ENCODE measurements at places on chromosomes 13 and 19.

GRCh38 chr19:35419046-35419445 is 29.0 kb upstream of the FFAR2 start:
- H3K4me3 ChIP-seq: no peak overlapping the region
- H3K27ac ChIP-seq: no peak overlapping the region
- H3K4me1 ChIP-seq: no peaks in the 10 kb centered on the region
- no peaks in the 10 kb centered on the region for H3K36me3 ChIP-seq
- peaks cover 62% of the 10 kb centered on the region for H3K27me3 ChIP-seq

DNA sequence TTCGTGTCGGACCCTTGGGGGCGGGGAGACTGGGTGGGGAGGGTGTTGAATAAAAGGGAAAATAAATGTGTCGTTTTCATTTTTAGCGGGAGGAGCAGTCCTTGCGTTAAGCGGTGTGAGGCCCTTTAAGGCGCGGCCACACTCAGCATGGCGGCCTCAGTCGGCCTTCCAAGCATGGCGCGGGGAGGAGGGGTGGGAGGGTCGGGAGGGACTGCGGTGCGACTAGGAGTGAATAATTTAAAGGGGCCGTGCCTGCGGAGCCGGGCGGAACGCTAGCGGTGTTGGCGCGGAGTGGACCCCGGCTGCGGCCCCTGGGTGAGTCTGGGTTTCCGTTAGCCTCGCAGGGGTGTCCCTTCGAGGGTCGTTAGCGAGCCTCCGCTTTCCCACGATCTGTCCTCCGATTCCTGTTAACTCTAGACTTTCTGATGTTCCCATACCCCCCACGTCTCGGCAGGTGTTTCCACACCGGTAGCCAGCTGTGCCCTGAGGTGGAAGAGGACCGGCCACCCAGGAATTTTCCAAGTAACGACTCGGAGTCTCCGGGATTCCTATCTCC is 1.5 kb upstream of the PNPLA6 start:
- peak; percentile 90 for DNase-seq
- H3K4me3 ChIP-seq: peak overlapping the region; percentile 94
- H3K4me1 ChIP-seq: peaks cover 25% of the 10 kb centered on the region
- no peaks in the 10 kb centered on the region for H3K27me3 ChIP-seq

DNA sequence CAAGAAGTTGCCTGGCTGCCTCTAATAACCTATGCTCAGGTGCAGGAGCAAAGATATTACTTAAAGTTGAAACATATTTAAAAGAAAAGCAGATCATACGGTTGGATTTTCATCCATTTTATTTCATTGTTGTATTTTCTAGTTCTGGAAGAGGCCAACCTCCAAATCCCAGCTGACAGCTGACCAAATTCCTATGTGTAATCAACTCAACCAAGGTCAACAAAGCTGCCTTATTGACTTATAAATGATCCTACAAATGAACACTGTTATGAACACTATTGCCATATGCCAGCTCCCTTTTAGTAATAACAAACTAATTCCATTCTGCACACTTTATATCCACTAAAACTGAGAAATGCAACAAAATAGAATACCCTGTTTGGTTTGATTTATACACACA is 1537.4 kb downstream of the SLITRK1 start:
- DNase-seq: no peak
- H3K27ac ChIP-seq: no peak overlapping the region
- H3K4me3 ChIP-seq: no peak overlapping the region

- no peak overlapping the region for H3K27ac ChIP-seq
- H3K4me3 ChIP-seq: no peak overlapping the region
- H3K27me3 ChIP-seq: peaks cover 16% of the 10 kb centered on the region
- DNase-seq: no peak
These were observed 141.4 kb downstream of the KCNRG start for GRCh38 chr13:50156561-50157127.

- no peaks in the 10 kb centered on the region for H3K36me3 ChIP-seq
- no peaks in the 10 kb centered on the region for H3K4me1 ChIP-seq
- H3K4me3 ChIP-seq: no peak overlapping the region
- DNase-seq: no peak
- peaks cover 12% of the 10 kb centered on the region for H3K27me3 ChIP-seq
- no peak overlapping the region for H3K27ac ChIP-seq
These were observed 140.8 kb downstream of the SHISA2 start for GRCh38 chr13:25910991-25911419.

DNA sequence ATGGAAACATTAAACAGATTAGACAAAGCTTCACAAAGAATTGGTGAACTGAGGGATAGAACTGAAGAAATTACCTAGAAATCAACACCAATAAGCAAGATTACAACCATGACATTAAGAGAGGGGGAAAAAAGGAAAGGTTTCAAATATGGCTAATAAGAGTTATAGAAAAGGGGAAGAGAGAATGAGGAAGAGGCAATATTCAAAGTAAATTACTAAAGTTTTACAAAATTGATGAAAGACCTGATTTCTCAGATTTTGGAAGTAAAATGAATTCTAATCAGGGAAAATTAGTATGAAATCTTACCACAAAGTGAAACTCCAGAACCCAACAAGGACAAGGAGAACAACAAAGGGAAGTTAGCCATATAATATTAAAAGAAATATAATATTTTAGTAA is 187.4 kb downstream of the NBEA start:
- no peak for DNase-seq
- no peak overlapping the region for H3K4me3 ChIP-seq
- H3K27me3 ChIP-seq: no peaks in the 10 kb centered on the region
- H3K4me1 ChIP-seq: no peaks in the 10 kb centered on the region

DNA sequence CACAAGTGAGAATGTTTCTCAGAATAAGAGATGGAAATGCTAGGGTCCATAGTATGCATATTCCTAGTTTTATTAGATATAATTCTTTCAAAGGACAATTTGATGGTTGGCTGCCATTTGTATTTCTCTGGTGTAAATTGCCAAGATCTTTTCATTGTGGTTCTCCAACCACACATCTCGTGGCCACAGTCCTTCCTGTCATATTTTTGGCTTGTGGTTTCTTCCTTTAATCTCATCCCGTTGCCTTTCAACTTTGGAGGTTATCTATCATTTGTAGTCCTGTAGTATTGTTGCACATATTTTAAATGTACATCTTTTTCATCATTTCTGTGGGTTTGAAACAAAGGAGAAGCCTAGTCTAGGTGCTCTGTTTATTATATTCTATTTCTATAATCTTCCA is 61.2 kb downstream of the WASF3 start:
- H3K4me3 ChIP-seq: no peak overlapping the region
- H3K4me1 ChIP-seq: peaks cover 3% of the 10 kb centered on the region
- no peak for DNase-seq
- no peak overlapping the region for H3K27ac ChIP-seq

GRCh38 chr19:1327125-1327524 is 41.5 kb downstream of the EFNA2 start:
- H3K4me3 ChIP-seq: no peak overlapping the region
- H3K27me3 ChIP-seq: peaks cover 59% of the 10 kb centered on the region
- no peaks in the 10 kb centered on the region for H3K4me1 ChIP-seq
- no peak for DNase-seq
- H3K36me3 ChIP-seq: no peaks in the 10 kb centered on the region

DNA sequence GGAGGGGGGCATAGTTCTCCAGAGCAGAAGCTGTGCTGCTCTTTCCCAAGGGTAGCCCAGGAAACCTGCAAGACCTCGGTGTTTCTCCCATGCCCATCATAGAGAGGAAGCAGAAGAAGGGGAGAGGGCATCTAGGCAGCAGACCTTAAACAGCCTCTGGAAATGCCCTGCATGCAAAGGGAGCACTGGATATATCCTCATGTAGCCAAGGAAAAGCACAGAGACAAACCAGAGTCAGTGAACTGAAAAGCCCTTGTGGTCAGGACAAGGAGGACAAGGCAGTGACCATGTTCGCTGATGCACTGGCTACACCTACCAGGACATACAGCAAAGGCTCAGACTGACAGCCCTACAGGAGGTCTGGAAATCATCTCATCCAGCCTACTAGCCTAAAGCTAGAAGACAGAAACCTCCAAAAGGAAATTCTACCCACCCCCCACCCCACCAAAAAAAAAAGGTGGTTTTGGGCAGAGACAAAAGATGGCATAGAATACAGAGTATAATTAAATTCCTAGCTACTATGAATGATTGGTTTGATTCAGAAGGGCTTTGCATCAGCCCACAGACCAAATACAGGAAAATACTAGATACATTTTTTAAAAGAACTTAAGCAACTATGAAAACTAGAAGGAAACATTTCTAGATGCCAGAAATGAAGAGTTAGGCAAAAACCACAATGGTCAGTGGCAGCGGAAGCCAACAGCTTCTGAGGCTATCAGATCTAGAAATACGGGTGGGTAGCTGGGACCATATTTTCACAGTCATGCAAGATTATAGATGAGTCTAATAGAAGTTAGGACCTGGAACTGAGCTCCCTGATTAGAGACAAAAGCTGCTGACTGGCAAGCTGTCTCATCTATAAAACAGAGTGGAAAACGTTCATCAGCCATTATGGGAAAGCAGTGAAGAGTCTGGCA is 4.4 kb upstream of the TBC1D4 start:
- DNase-seq: no peak
- no peak overlapping the region for H3K4me3 ChIP-seq
- no peak overlapping the region for H3K27ac ChIP-seq
- peaks cover 8% of the 10 kb centered on the region for H3K4me1 ChIP-seq
- peaks cover 48% of the 10 kb centered on the region for H3K27me3 ChIP-seq
- no peaks in the 10 kb centered on the region for H3K36me3 ChIP-seq

DNA sequence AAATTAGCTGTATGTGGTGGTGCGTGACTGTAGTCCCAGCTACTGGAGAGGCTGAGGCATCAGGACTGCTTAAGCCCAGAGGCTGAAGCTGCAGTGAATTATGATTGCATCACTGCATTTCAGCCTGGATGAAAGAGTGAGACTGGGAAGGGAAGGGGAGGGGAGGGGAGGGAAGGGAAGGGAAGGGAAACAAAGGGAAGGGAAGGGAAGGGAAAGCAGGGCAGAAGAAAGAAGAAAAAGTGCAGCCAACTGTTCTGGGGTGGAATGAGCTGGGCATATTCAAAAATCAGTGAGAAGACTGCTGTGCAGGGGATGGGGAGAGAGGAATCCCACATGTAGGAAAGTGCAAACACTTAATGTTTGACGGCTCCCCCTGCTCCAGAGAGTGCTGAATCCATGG is 905.5 kb downstream of the UQCRFS1 start:
- DNase-seq: no peak
- H3K4me1 ChIP-seq: no peaks in the 10 kb centered on the region
- no peak overlapping the region for H3K4me3 ChIP-seq
- no peaks in the 10 kb centered on the region for H3K36me3 ChIP-seq

- no peak for DNase-seq
- peaks cover 13% of the 10 kb centered on the region for H3K4me1 ChIP-seq
- H3K27me3 ChIP-seq: peaks cover 100% of the 10 kb centered on the region
- peaks cover 2% of the 10 kb centered on the region for H3K36me3 ChIP-seq
- no peak overlapping the region for H3K4me3 ChIP-seq
These were observed 6.4 kb downstream of the CCDC8 start for GRCh38 chr19:46406976-46407375.

GRCh38 chr13:109465148-109465547 is 321.2 kb downstream of the IRS2 start:
- no peak for DNase-seq
- no peak overlapping the region for H3K27ac ChIP-seq

DNA sequence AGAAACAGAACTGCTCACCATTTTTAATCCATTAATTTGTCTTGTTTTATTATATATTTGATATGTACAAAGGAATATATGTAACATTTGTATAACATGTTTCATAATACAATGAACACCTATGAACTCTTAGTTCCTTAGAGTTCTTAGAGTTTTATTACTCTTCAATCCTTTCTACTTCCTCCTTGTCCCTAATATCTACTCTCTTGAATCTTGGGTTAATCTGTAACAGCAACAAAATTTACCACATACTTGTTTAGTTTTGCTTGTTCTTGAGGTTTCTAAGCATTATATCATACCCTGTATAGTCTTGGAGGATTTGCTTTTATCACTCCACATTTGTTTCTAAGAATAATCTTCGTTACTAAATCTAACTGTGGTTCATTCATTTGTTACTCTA is 151.4 kb downstream of the PDS5B start:
- H3K27ac ChIP-seq: peak overlapping the region; percentile 97
- peak overlapping the region; percentile 76 for H3K4me3 ChIP-seq
- peaks cover 46% of the 10 kb centered on the region for H3K4me1 ChIP-seq
- no peaks in the 10 kb centered on the region for H3K27me3 ChIP-seq

GRCh38 chr19:40590464-40591265 is 10.5 kb upstream of the LTBP4 start:
- H3K27ac ChIP-seq: no peak overlapping the region
- H3K27me3 ChIP-seq: peaks cover 20% of the 10 kb centered on the region
- peaks cover 20% of the 10 kb centered on the region for H3K4me1 ChIP-seq
- no peak for DNase-seq
- H3K36me3 ChIP-seq: peaks cover 24% of the 10 kb centered on the region

- peaks cover 44% of the 10 kb centered on the region for H3K4me1 ChIP-seq
- H3K27me3 ChIP-seq: no peaks in the 10 kb centered on the region
- DNase-seq: peak; percentile 81
These were observed 868 bp upstream of the EGLN2 start for GRCh38 chr19:40797963-40798682.

DNA sequence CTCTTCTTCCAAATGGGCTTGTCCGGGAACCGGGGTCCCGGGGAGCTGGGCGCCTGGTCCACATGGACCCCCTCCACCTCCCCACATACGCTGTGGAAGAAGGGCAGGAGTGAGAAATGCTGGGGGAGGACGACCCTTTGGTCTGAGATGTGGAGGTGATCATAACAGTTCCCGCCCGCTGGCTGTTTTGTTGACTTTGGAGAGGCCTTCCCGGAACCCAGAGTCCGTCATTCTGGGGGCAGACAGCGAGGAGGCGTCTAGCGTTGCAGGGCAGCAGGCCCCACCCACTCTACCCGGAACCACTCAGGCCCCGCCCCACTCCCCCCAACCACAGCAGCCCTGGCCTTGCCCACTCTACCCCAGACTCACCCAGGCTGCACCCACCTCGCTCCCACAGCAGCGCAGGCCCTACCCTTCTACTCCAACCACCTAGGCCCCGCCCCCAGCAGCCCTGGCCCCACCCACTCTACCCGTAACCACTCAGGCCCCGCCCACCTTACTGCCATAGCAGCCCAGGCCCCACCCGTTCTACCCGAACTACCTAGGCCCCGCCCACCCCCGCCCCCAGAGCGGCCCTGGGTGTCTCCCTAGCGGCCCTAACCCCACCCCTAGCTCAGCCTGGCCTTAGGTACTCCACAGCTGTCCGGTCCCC is 7.1 kb downstream of the GPR108 start:
- no peak overlapping the region for H3K4me3 ChIP-seq
- DNase-seq: peak; percentile 52
- H3K27ac ChIP-seq: no peak overlapping the region
- H3K4me1 ChIP-seq: peaks cover 7% of the 10 kb centered on the region

- no peaks in the 10 kb centered on the region for H3K36me3 ChIP-seq
- H3K27ac ChIP-seq: no peak overlapping the region
- H3K4me3 ChIP-seq: no peak overlapping the region
These were observed 9.6 kb downstream of the C19orf25 start for GRCh38 chr19:1469255-1470054.

GRCh38 chr13:89791971-89792630 is 1555.4 kb upstream of the MIR17HG start:
- H3K27me3 ChIP-seq: no peaks in the 10 kb centered on the region
- DNase-seq: no peak
- H3K4me1 ChIP-seq: no peaks in the 10 kb centered on the region
- no peak overlapping the region for H3K27ac ChIP-seq

GRCh38 chr13:110173247-110173818 is 133.6 kb downstream of the COL4A1 start:
- no peak overlapping the region for H3K27ac ChIP-seq
- no peak overlapping the region for H3K4me3 ChIP-seq
- DNase-seq: no peak
- no peaks in the 10 kb centered on the region for H3K36me3 ChIP-seq
- no peaks in the 10 kb centered on the region for H3K4me1 ChIP-seq

- no peak overlapping the region for H3K27ac ChIP-seq
- no peak for DNase-seq
- no peak overlapping the region for H3K4me3 ChIP-seq
These were observed 1.9 kb downstream of the PLIN4 start for GRCh38 chr19:4516199-4516938.

GRCh38 chr13:81493144-81493543 is 1152.2 kb upstream of the SPRY2 start:
- no peaks in the 10 kb centered on the region for H3K27me3 ChIP-seq
- no peak overlapping the region for H3K4me3 ChIP-seq
- no peak overlapping the region for H3K27ac ChIP-seq
